T47D (cell line): ENCODE measurements at places on chromosomes 1 and 21.

DNA sequence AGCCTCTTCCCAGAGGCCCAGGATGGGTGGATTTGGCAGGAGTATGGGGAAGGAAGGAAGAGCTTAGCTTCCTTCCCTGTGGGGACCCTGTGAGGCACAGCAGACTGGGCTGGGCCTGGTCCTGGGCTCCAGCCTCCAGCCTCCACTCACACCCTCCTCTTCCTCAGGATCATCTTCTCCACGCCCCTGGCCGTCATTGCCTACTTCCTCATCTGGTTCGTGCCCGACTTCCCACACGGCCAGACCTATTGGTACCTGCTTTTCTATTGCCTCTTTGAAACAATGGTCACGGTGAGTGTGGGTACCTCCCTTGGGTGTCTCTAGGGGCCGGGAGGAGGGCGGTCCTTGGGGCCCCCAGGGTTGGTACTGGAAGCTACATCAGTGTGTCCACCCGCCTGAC lies 10.1 kb downstream of the MFSD2A start:
- DNase-seq = no peak

GRCh38 chr1:202835548-202836072 lies 24.9 kb downstream of the PCAT6 start:
- no peak for DNase-seq

GRCh38 chr1:54977533-54978297 lies 2.7 kb upstream of the TMEM61 start:
- no peak for DNase-seq

- DNase-seq = no peak
Observed at GRCh38 chr1:220184506-220184905, 87.7 kb downstream of the RAB3GAP2 start.

- no peak for DNase-seq
Observed at GRCh38 chr1:179217943-179218507, 11.5 kb downstream of the ABL2 start.

DNA sequence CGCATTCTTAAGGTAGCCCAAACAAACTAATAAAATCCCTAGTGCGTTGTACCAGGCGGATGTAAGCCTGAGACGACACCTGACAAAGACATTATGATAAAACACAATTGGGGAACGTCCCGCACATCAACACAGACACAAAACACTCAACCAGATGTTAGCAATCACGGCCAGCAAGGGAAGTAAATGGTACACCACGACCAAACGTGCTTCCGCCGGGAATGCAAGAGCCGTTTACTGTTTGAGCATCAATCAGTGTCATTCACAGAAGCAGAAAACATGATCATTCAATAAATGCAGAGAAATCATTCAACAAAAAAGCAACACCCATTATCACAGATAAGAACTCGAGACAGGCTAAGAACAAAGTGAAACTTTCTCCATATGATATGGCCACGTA lies 49.4 kb upstream of the COL18A1 start:
- DNase-seq = no peak

GRCh38 chr1:61005614-61006580 lies 76.5 kb upstream of the NFIA start:
- no peak for DNase-seq

DNA sequence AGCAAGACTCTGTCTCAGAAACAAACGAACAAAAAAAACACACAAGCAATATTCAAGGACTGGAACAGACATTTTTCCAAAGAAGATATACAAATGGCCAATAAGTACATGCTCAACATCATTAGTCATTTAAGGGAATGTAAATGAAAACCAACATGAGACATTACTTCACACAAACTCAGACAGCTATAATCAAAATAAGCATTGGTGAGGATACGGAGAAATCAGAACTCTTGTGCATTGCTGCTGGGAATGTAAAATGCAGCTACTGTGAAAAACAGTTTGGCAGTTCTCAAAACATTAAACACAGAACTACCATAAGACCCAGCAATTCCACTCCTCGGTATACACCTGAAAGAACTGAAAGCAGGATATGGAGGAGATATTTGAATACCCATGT lies 15.4 kb downstream of the NOL9 start:
- DNase-seq = no peak

DNA sequence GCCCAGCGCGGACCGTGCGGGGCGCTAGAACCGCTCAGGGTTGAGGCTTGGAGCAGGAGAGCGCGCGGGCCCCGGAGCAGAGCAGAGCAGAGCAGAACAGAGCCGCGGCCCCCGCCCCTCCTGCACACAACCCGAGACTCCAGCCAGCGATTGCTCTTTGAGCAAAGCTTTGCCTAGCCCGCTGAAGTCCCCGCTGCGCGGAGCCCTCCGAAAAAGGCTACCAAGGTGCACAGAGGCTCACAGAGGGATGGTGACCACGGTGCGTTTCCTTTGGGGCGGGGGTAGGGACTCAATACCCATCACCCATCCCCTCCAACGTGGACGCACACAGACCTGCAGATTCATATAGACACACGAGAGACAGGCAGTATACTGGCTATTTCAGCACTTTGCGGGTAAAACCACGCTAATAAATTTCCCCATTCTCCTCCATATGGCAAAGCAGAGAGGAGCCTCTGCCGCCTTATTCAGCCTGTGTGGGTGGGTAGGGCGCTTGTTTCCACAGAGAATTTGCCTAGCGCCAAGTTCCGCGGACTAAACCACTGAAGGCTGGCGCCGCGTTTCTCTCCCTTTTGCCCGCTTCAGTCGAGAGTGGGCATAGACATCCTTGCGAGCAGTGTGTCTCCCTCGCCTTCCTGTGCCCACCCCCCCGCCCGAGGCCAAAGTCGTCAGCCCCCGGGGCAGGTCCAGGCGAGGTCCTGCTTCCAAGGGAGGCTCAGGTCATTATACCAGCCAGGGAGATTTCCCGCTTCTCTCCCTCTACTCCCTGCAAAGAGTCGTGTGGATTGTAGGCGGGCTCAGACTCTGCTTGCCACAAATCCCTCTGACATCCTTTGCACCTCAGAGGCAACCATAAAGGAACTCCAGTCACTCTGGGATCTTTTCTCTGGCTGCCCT lies 8.5 kb downstream of the HLX start:
- DNase-seq = no peak

- DNase-seq = no peak
Observed at GRCh38 chr1:76209238-76209637, 134.7 kb downstream of the ST6GALNAC3 start.

- no peak for DNase-seq
Observed at GRCh38 chr21:29371464-29371863, 72.7 kb downstream of the BACH1 start.

DNA sequence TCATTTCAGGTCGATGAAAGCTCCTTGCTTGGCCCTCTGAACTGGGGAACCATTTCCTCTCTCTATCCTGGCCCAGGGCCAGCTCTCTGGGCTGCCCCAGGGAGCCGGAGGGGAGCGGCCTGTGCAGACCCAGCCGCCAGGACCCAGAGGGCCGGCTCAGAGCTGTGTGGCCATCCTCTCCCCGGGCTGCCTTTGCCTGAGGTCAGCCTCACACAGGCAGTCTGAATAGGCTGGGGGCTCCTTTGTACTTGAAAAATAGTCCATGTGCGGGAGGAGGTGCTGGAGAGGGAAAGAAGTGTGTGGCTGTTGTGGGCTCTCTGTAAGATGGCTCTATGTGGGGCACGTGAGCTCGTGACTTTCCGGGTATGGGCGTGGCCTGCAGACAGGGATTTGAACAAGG lies 275.1 kb upstream of the VAMP3 start:
- DNase-seq = no peak
